Pancreas (tissue), 10 donors: ENCODE measurements at places on chromosomes 11 and 22. TPM values are rescaled to one million over a fixed set of nuclear protein-coding genes. Genes with fewer than 3 reads are reported as not detected.

The CTTN gene
- polyA plus RNA-seq = 118 TPM

The KRTAP5-2 gene
- polyA plus RNA-seq = not detected

The YPEL4 gene
- 0.38 TPM for polyA plus RNA-seq

The NCAPH2 gene
- polyA plus RNA-seq = 56.8 TPM

The OR51B2 gene
- not detected for polyA plus RNA-seq

The VSIG10L2 gene
- 0.14 TPM for polyA plus RNA-seq

The OR8D1 gene
- polyA plus RNA-seq = not detected

The SRPRA gene
- 76.5 TPM for polyA plus RNA-seq

The TTC36 gene
- 0.72 TPM for polyA plus RNA-seq

The GTSE1 gene
- polyA plus RNA-seq = 0.23 TPM

The BIRC2 gene
- 23.0 TPM for polyA plus RNA-seq

The SPI1 gene
- polyA plus RNA-seq = 7.6 TPM

The APOA5 gene
- polyA plus RNA-seq = 1.3 TPM

The SEPTIN3 gene
- 8.5 TPM for polyA plus RNA-seq

The NPTXR gene
- 5.0 TPM for polyA plus RNA-seq

The ZDHHC13 gene
- polyA plus RNA-seq = 7.1 TPM

The SLC22A8 gene
- not detected for polyA plus RNA-seq

The KCNJ5 gene
- 1.1 TPM for polyA plus RNA-seq

The SLC22A25 gene
- polyA plus RNA-seq = not detected

The RBMXL2 gene
- not detected for polyA plus RNA-seq

The KDM4E gene
- not detected for polyA plus RNA-seq

The DBX1 gene
- polyA plus RNA-seq = not detected

The MS4A3 gene
- not detected for polyA plus RNA-seq

The TNNI2 gene
- 28.9 TPM for polyA plus RNA-seq

The CNTN5 gene
- 0.11 TPM for polyA plus RNA-seq

The CCDC34 gene
- 10.1 TPM for polyA plus RNA-seq

The OR6T1 gene
- not detected for polyA plus RNA-seq

The PRSS23 gene
- 11.4 TPM for polyA plus RNA-seq

The APOA1 gene
- polyA plus RNA-seq = 3.5 TPM

The MUC5AC gene
- not detected for polyA plus RNA-seq

The ADAMTS15 gene
- 0.63 TPM for polyA plus RNA-seq

The IL17REL gene
- not detected for polyA plus RNA-seq

The EMID1 gene
- polyA plus RNA-seq = 16.8 TPM
